ENCODE measurements at places on chromosomes 2 and 18. TPM values are rescaled to one million over a fixed set of nuclear protein-coding genes. Genes with fewer than 3 reads are reported as not detected.
A peak's percentile ranks its signal among the peaks of the same experiment; 100 is the strongest.

ZEB2 gene
- total RNA-seq, result 70.2 TPM

LOXHD1 gene
- total RNA-seq, result 0.71 TPM

DNA sequence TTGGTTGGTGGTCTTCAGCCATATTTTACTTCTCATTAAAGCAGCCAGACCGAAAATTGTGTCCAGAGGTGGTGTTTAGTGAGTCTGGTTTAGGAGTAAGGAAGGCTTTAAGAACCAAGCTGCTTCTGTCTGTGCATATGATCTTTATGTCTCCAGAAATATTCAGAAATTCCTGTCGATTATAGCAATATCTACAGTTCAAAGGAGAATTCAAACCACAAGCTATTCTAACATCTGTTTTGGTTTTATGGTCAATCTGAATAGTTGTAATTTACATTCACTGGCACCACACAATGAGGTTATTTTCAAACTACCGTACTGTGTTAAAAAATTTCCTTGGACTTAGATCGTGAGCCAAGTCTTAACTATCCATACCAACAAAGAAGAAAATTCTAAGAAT, 11.3 kb downstream of the UPP2 start:
- no peaks in the 10 kb centered on the region for H3K36me3 ChIP-seq
- no peak overlapping the region for H3K4me3 ChIP-seq
- no peaks in the 10 kb centered on the region for H3K4me1 ChIP-seq
- no peak overlapping the region for H3K27ac ChIP-seq
- no peak for DNase-seq
- H3K27me3 ChIP-seq, result no peaks in the 10 kb centered on the region

DNA sequence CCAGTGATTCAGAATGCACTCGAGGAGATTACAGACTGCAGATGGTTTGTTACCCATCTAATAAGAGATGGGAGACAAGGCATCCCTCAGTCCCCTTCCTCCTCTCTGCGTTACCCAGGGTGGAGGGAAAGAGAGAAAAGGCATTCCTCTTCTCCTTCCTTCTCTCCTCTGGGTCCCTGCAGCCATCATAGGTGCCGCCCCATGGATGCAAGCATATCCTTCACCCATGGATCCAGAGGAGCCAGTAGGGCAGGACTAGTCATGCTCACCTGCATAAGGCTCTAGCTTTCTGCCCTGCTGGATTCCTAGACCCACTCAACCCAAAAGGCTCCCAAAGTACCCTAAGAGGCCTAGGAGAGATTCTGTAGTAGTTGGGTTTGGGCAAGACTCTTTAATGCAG, 20.4 kb downstream of the CMPK2 start:
- peaks cover 2% of the 10 kb centered on the region for H3K36me3 ChIP-seq
- H3K4me3 ChIP-seq, result no peak overlapping the region
- no peaks in the 10 kb centered on the region for H3K4me1 ChIP-seq
- no peaks in the 10 kb centered on the region for H3K27me3 ChIP-seq
- no peak overlapping the region for H3K27ac ChIP-seq
- no peak for DNase-seq

GRCh38 chr18:50334546-50335152, 40.2 kb upstream of the SKA1 start:
- no peak for DNase-seq
- H3K27me3 ChIP-seq, result no peaks in the 10 kb centered on the region
- H3K36me3 ChIP-seq, result no peaks in the 10 kb centered on the region
- no peaks in the 10 kb centered on the region for H3K4me1 ChIP-seq
- H3K27ac ChIP-seq, result no peak overlapping the region

- no peaks in the 10 kb centered on the region for H3K4me1 ChIP-seq
- H3K27ac ChIP-seq, result no peak overlapping the region
- no peak overlapping the region for H3K4me3 ChIP-seq
Measured at GRCh38 chr2:118925981-118926380, 16.0 kb upstream of the MARCO start.

DNA sequence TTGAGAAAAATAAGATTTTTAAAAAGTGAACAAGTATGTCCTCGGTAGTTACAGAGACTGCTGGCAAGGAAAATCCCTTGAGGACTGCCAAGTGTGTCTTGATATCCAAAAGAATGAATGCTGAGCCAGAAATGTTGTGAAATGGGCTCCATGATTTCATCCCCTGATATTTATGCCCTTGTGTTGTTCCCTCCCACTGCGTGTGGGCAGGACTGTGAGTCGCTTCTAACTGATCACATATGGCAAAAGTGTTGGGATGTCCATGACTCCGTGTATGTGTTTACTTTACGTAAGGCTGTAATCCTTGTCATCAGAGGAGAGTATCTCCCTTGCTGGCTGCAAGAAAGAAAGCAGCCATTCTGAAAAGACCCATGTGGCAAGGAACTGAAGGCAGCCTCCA, 285.1 kb downstream of the SS18 start:
- H3K36me3 ChIP-seq, result no peaks in the 10 kb centered on the region
- H3K27ac ChIP-seq, result no peak overlapping the region
- no peaks in the 10 kb centered on the region for H3K4me1 ChIP-seq
- no peak overlapping the region for H3K4me3 ChIP-seq
- no peak for DNase-seq

DNA sequence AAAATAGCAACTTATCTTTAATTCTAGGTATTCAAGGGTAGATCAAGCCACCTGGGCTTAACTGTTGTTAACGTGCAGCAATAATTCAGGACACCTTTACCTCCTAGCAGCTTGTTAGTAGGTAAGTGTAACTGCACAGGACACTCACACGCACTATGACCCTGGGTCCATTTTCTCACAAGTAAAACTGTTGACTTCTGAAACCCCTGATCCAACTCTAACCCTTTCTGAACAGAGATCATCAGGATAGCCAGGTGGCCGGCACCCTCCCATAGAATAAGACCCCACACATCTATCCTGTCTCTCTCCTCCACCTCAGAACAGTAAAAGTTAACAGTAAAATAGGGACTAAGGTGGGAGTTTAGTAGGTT, 610 bp downstream of the SPC25 start:
- H3K36me3 ChIP-seq, result no peaks in the 10 kb centered on the region
- H3K4me1 ChIP-seq, result peaks cover 8% of the 10 kb centered on the region
- no peaks in the 10 kb centered on the region for H3K27me3 ChIP-seq
- peak overlapping the region; percentile 51 for H3K4me3 ChIP-seq

- no peak overlapping the region for H3K4me3 ChIP-seq
- no peaks in the 10 kb centered on the region for H3K27me3 ChIP-seq
- no peaks in the 10 kb centered on the region for H3K36me3 ChIP-seq
- no peak for DNase-seq
- H3K27ac ChIP-seq, result no peak overlapping the region
Measured at GRCh38 chr18:48725562-48725961, 186.7 kb downstream of the CTIF start.

DNA sequence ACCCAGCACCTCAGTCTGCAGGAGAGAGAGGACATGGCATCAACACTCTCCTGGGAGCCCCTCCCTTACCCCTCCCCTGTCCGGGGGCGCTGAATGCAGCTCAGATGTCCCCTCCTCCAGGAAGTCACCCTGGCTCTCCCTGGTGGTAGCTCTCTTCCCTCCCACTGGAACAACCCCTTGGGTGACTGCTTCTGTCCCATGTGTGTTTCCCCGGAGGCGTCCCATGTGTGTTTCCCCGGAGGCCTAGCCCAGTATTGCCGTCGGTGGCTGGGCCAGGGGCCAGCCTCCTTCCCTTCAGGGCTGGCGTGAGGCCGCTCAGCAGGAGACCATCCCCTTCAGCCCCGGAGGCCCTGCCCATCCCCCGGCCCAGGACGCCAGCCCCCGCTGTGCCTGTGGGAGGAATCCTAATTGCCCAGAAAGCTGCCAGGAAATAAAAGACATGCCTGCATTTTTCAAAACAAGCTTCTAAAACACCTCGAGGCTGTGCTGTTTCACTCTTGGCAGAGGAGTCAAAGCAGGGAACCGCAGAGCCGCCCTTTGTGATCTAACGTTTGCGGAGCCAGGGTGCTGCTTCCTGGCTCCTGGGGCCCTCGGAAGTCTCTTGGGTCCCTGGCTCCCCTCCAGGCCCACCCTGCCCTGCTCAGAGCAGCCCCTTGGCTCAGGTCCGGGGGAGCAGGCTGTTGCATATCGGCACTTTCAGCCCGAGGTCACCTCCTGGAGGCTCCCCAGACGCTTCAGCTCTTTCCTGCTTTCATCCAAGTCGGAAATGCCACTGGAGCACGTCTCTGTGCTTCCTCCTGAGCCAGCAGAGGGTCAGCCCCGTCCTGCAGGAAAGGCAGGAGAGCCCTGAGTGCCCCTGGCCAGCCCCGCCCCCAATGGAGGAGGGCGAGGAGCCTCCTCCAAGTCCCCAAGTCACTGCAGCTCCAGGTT, 11.4 kb downstream of the SNED1 start:
- peak overlapping the region; percentile 65 for H3K27ac ChIP-seq
- no peaks in the 10 kb centered on the region for H3K36me3 ChIP-seq
- peaks cover 17% of the 10 kb centered on the region for H3K4me1 ChIP-seq
- H3K27me3 ChIP-seq, result no peaks in the 10 kb centered on the region
- H3K4me3 ChIP-seq, result peak overlapping the region; percentile 30

DNA sequence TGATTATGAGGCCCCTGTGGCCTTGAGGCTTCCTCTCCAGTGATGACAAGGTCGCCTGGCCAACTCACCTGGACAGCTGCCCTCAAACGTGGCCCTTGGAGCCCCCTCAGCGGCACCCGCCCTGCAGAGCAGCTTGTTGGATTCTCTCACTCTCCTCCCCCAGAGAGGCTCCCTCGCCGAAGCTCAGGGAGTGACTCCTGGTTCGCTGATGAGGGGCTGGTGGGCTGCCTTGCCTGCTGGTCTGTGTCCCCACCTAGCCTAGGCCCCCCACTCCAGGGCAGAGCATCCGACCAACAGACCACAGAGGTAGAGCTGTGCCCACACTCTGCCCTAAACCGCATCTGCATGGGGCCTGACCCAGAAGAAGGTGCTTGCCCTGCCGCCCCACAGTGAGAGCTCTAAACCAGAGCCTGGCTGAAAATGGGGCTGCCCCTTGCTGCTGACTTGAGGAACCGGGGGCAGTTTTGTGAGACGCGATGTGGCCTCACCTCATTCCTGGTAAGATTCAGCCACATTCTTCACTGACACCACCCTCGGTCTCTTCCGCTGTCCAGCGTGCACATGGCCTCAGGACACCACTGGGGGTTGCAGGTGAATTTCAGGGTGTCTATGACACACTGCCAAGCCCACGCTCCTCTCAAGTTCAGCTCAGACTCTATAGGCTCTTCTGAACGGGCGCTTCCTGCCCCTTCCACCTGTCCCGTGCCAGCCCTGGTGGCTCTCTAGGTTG, 131.6 kb downstream of the CABLES1 start:
- H3K27ac ChIP-seq, result no peak overlapping the region
- no peaks in the 10 kb centered on the region for H3K27me3 ChIP-seq
- no peak for DNase-seq
